ENCODE measurements at places on chromosomes 4 and X.

DNA sequence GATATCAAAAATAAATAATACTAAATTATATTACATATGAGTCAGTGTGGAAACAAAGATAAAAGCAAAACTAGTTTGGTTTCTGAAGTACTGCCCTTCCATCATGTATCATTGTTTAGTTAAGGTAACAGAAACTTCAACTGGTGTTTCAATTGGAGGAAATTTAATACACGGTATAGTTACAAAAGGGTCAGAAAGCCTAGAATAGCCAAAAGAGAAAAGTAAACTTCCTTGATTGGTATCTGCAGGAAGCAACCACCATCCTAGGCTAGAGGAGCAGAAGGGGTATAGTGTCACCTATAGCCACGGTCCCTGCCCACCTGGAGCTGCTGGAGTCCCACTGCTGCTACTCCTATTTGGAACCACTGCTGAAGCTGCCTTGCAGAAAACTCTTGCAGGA is 185.6 kb downstream of the SLC7A11 start:
- no peak for DNase-seq

DNA sequence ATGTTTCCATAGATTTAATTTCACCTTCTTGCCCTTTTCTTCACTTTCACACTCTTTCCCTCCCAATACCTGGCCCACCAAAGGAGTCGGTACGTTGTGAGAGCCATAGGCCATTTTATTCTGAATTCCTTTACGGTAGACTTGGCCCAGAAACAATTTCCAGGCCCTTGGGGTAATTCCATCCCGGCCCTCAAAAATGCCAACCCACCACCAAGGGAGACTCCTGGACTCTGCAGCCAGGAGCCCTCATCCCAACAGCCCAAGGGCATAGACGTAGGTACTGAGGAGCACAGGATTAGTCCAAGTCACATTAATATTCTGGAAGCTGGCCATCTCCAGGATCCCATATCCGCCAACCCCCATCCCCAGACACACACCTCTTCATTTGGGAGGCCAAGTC is 102.9 kb downstream of the LIMCH1 start:
- no peak for DNase-seq

DNA sequence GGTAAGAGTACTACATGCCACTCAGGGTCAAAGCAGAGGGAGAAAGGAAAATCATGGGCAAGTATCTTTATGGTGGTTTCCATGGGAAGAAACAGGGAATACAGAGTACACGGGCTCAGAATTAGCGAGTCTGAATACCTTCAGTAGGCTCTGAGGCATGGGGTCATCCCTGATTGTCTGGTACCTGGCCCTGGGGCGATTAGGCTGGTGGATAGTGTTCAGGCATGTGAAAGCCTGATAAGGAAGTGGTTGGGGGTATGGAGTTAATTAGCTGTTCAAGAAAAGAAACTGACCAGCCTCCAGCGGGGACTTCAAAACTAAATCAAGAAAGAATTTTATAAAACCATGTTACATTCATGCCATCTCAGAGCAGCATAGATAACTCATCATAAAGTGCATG is 518.8 kb downstream of the RAB28 start:
- no peak for DNase-seq

- DNase-seq = no peak
Measured at GRCh38 chr4:38461342-38461741, 202.7 kb upstream of the KLF3 start.

DNA sequence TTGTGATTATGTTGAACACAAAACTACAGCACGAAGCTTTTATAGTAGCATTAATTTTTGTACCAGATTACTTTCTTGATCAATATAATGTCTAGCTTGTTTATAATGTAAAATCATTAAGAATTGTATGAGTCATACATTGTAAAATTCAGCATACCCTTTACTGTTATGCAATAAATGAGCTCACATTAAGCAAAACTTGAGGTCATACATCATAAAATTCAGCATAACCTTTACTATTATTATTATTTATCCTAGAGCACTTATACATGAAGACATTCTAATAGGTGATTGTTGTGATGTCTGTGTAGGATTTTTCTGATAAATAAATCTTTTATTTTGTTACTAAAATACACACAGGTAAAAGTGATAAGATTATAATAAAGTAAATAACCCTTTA is 49.4 kb downstream of the DTHD1 start:
- DNase-seq = no peak

DNA sequence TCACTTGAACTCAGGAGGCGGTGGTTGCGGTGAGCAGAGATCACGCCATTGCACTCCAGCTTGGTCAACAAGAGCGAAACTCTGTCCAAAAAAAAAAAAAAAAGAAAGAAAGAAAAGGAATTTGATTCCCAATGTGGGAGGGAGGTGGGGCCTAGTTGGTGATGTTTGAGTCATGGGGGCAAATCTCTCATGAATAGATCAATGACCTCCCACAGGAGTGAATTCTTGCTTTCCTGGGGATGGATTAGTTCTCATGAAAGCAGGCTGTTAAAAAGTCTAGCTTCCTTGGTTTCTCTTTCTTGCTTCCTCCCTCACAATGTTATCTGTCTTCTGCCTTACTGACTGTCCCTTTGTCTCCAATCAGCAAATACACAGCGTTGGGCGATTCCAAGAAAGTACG is 419.5 kb upstream of the RPS6KA3 start:
- no peak for DNase-seq

DNA sequence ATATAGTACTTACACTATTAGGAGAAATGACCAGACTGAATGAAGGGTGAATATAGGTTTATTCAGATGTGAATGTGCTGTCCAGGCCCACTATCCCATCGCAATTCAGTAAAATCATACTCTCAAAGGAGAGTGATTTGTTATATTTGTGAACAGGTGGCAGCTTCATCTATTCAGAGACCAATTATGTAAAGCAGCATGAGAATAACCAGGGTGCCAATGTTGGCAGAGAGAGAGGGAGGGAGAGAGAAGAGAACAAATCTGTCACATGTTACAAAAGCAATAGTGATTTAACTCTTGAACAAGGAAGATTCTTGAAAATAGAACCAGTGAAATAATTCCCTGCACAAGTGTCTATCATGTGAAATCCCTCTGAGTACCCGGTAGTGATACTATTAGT is 38.9 kb upstream of the TLL1 start:
- DNase-seq = no peak

DNA sequence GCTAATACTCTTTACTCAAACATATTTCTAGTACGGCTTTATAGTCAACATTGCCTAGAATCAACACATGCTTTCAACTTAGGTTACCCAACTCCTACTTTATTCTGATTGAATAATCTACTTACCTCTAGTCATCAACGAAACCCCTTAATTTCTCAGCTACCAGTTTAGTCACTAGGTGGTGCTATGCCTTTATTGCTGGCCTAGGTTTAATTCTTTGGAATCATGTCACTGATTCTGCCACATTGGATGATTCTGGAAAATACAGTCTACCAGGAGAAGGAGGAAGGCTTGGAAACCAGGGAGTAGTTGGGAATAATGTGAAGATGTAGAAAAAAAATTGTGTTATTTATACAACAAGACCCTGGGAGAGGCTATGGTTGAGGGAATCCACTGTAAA is 167.7 kb downstream of the DCAF12L2 start:
- no peak for DNase-seq

DNA sequence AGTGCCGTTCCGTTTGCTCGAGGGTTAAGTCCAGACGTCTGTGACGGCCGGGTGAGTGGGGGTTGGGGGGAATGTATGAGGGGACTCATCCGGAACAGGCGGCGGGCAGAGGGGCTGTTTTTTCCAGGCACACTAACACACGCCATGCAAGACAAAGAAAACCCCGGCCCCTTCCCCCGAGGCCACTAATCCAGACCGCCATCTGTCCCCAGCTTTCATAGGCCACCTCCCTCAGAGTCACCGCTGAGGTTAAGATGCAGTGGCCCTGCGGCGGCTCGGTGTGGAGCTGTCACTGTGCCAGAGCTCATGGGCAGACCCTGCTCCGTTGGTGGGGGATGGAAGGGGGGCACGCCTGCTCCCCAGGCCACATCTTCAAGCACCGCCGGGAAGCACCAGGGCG is 34.1 kb downstream of the SORCS2 start:
- no peak for DNase-seq

DNA sequence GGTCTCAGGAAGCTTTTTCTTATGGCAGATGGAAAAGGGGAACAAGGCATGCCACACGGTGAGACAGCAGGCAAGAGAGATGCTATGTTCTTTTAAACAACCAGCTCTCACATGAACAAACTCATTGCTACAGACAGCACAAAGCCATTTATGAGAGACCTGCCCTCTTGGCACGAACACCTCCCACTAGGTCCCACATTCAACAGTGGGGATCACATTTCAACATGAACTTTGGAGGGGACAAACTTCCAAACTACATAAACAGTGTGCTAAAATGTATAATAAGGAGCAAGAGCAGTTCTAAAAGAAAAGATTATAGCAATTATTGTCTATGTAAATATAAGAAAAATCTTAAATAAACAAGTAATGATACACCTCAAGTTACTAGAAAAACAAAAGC is 391.8 kb upstream of the CPXCR1 start:
- DNase-seq = no peak

- no peak for DNase-seq
Measured at GRCh38 chr4:94345266-94345665, 2.6 kb upstream of the HPGDS start.

Data from activated CD8-positive, alpha-beta memory T cell treated with anti-CD3 and anti-CD28 coated beads for 1 hour (primary cell).